Naive thymus-derived CD8-positive, alpha-beta T cell (primary cell): ENCODE measurements at places on chromosomes 5 and 9. TPM values are rescaled to one million over a fixed set of nuclear protein-coding genes. Genes with fewer than 3 reads are reported as not detected.

DNA sequence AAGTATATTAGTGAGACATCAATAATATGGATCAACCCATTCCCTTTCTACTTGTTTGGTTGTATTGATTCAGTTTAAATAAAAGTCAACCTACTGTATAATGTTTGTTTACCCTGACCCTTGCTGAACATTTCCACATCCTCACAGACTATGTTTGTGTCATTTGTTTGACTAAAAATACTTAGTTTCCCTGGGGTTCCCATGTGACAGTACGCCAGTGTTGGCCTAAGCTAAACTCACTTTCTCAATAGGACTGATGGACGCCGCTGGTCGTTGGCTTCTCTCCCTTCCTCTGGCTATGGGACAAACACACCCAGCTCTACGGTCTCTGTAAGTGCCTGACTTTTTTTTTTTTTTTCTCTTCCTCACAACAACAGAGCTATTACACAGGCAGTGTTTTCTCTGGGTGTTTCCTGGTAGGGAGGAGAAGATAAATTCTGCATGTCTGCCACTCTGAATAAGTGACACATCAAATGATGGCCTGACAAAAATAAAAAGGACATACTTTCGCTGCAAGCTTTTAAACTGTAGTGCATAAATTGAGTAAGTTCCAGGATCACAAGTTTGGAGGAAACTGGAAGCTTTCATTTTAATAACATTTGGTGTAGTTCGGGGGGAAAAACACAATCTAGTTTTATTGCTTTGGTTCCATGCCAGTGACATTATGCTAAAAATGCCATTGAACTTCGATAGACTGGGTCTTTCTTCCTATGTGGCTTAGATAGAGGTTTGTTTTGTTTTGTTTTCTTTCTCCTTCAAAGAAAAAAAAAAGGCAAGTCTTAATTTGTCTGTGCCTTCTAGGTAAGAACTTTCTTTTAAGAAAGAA, 101.0 kb downstream of the CD180 start:
- H3K4me3 ChIP-seq, result no peak overlapping the region
- H3K27ac ChIP-seq, result no peak overlapping the region
- H3K27me3 ChIP-seq, result no peaks in the 10 kb centered on the region

LRRC19 gene
- total RNA-seq, result not detected

GRCh38 chr5:90226433-90227099, 183.0 kb downstream of the CETN3 start:
- no peak for DNase-seq
- H3K27ac ChIP-seq, result no peak overlapping the region
- peaks cover 8% of the 10 kb centered on the region for H3K27me3 ChIP-seq
- no peak overlapping the region for H3K4me3 ChIP-seq

DNA sequence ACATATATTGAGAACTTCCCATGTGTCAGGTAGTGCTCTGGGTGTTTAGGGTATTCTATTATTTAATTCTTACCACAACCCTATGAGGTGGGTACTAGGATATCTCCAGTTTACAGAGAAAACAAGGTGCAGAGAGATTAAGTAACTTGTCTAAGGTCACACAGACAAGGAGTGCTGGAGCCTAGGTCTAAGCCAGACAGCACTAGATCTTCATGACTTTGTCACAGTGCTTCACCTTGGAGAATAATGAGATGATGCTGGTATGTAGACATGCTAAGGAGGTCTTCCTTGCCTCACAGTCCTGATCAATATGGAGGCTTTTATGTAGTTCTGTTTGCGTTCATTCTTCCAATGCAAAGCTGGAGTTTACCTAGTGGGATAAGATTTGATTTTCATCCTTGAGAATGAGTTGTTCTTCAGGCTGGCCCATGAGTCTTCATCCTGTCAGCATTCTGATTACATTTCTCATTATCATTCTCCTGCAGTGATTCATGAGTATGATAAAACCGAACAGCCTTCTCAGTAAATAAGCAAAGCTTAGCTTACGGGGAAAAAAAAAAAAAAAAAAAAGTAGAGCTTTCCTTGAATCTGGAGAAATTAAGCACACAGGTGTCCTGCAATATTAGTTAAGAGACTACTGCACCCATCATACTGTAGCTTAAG, 176.3 kb downstream of the C9orf152 start:
- no peak for DNase-seq
- peaks cover 4% of the 10 kb centered on the region for H3K4me1 ChIP-seq
- no peaks in the 10 kb centered on the region for H3K36me3 ChIP-seq
- H3K4me3 ChIP-seq, result no peak overlapping the region

- no peak overlapping the region for H3K27ac ChIP-seq
- H3K4me1 ChIP-seq, result no peaks in the 10 kb centered on the region
- no peak for DNase-seq
- no peak overlapping the region for H3K4me3 ChIP-seq
These were observed 10.2 kb upstream of the GPR150 start for GRCh38 chr5:95609711-95610110.

PTPN3 gene
- not detected for total RNA-seq

DNA sequence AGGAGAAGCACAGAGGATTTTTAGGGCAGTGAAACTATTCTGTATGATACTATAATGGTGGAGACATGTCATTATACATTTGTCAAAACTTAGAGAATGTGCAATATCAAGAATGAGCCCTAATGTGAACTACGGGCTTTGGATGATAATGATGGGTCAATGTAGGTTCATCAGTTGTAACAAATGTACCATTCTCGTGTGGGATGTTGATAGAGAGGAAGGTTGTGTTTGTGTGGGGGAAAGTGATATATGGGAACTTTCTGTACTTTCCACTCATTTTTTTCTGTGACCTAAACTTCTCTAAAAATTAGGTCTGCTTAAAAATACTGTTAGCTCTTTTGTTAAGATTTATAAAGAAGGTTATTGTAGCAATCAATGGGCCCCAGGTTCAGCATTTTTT, 138.9 kb downstream of the SPATA31D1 start:
- no peaks in the 10 kb centered on the region for H3K27me3 ChIP-seq
- H3K4me1 ChIP-seq, result no peaks in the 10 kb centered on the region
- peak overlapping the region; percentile 20 for H3K4me3 ChIP-seq
- DNase-seq, result no peak

HBEGF gene
- 0.30 TPM for total RNA-seq

PCDHGC4 gene
- total RNA-seq, result not detected

PLPP7 gene
- 0.86 TPM for total RNA-seq

GRCh38 chr5:123099514-123100151, 10.6 kb downstream of the PRDM6 start:
- H3K36me3 ChIP-seq, result no peaks in the 10 kb centered on the region
- no peak overlapping the region for H3K27ac ChIP-seq
- no peak overlapping the region for H3K4me3 ChIP-seq
- H3K27me3 ChIP-seq, result peaks cover 31% of the 10 kb centered on the region

SH3PXD2B gene
- total RNA-seq, result 0.47 TPM

GRCh38 chr5:67315082-67315989, 118.7 kb upstream of the CD180 start:
- no peak for DNase-seq
- peaks cover under 1% of the 10 kb centered on the region for H3K36me3 ChIP-seq
- H3K27ac ChIP-seq, result no peak overlapping the region

C5orf24 gene
- 41.7 TPM for total RNA-seq
